Activated CD4-positive, alpha-beta T cell treated with anti-CD3 and anti-CD28 coated beads, Interleukin-2, amount 10 ng/mL, durations not matched to agents 7 days and 5 days (primary cell): ENCODE measurements at places on chromosomes 6 and 20.

- no peak for DNase-seq
Observed at GRCh38 chr6:107813555-107814194, 10.4 kb downstream of the SCML4 start.

GRCh38 chr6:42619963-42620362 is 56.1 kb downstream of the UBR2 start:
- DNase-seq = no peak

DNA sequence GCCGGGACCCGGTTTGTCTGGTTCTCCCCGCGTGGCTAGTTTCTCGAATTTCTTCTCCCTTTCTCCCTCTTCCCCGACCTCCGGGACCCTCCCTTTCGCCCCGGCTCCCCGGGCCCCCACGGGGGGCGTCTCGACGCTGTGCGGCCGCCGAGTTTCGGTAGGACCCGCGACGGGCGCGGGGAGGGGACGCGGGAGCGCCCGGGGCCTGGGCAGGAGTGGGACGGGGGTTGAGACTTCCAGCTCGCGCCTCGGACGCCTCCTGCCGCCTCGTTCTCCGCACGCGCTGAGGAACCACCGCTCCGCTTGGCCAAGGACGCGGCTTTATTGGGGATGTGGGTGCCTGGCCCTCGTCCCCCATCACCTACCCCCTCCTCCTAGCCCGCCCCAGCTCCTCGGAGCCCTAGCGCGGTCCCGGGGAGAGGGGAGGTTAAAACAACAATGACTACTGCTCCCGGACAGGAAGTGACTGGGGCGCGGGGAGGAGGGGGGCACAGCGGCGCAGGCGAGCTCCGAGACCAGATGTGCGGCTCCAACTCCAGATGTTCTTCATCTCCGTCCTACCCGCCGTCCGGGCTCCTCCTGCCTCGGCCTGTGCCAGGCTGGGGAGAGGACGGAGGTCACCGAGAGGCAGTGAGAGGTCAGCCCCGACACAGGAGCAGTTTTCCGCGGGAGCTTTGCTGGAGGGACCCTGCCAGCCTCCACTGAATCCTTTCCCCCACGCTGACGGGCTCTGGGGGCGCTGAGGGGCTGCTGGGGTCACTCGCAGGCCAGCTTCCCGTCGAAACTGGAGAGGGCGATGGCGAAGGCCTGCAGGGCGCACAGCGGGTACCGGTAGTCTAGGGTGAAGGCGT is 917 bp upstream of the TEAD3 start:
- peak; percentile 43 for DNase-seq

- DNase-seq = no peak
Observed at GRCh38 chr6:7245668-7246393, 67.2 kb downstream of the SSR1 start.

DNA sequence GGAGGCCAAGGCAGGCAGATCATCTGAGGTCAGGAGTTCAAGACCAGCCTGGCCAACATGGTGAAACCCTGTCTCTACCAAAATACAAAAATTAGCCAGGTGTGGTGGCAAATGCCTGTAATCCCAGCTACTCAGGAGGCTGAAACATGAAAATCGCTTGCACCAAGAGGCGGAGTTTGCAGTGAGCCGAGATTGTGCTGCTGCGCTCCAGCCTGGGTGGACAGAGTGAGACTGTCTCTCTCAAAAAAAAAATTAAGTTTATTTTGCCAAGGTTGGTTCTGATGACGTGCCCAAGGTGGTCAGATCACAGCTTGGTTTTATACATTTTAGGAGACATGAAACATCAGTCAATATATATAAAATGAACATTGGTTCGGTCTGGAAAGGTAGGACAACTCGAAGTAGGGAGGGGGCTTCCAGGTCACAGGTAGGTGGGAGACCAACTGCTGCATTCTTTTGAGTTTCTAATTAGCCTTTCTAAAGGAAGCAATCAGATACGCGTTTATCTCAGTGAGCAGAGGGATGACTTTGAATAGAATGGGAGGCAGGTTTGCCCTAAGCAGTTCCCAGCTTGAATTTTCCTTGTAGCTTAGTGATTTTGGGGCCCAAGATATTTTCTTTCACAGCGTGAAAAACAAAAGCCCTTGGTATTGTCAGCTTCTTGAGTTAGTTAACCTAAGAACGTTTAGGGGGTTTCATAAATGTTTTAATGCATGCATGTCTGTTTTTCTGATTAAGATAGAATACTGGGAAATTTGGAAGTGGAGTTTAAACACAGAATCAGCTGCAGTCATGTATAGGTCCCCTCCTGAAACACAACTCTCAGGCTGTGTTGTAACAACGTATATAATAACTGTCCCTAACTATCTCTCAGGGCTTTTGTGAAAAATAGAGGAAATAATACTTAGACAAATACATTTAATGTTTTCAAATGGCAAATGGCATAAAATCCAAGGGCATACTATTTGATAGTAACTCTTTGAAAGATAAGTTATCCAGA is 16.7 kb downstream of the ACOT13 start:
- DNase-seq = no peak

- DNase-seq = no peak
Observed at GRCh38 chr6:124640432-124640831, 321.8 kb upstream of the RNF217 start.

DNA sequence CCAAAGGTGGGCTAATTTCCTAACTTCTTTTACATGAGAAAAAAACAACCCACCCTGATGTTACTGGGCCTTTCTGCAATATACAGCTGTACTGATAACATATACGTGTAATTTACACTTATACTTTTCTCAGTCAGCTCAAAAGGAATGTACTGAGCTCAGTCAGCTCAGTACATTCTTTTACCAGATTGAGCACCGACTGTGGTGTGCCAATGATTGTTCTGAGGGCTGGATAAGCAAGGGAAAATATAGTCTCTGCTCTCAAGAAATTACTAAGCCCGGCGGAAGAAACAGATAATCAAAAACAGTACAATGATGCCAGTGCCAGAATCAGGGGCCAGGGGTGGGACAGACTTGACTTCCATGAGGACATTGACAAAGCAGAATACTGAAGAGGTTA is 10.0 kb upstream of the BLOC1S5 start:
- DNase-seq = no peak

DNA sequence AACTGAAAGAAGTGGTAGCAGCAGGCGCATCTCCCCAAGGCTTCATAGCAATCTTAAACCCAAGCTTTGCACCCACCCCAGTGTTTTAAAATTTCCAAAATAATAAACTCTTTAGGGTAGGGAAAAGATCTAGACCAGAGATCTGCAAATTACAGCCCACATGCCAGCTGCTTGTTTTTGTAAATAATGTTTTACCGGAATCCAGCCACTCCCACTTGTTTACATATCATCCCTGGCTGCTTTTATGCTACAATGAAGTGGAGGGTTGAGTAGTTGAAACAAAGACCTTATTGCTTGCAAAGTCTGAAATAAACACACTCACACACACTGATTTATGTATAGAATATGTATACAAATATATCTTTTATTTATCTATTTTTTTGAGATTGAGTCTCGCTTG is 30.0 kb downstream of the SLX4IP start:
- no peak for DNase-seq

DNA sequence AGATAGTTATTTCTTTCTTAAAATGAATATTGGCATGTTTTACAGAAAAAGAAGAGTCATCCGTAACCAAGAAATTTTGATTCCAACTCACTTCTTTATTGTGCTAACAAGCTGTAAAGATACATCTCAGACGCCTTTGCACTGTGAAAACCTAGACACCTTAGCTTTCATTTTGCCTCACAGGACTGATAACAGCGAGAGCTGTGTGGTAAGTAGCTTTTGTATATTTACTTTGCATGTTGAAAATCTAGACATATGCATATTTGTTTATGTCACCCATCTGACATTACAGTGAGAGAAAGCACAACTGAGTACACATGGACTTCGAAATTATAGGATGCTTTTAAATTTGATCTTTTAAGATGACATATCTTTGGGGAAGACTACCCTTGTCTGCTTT is 64.7 kb downstream of the CCN2 start:
- no peak for DNase-seq
